Chondrocyte (in vitro differentiated cells): ENCODE measurements at places on chromosomes 12 and 14. TPM values are rescaled to one million over a fixed set of nuclear protein-coding genes. Genes with fewer than 3 reads are reported as not detected.

The FBXO33 gene
- total RNA-seq: 7.8 to 11.1 TPM (median 9.2 TPM) in 3 replicates

The EIF2S3B gene
- total RNA-seq: 0.56 to 1.5 TPM (median 1.3 TPM) in 3 replicates

- DNase-seq: no peak
Observed at GRCh38 chr12:119786539-119786938, 90.6 kb downstream of the CIT start.

DNA sequence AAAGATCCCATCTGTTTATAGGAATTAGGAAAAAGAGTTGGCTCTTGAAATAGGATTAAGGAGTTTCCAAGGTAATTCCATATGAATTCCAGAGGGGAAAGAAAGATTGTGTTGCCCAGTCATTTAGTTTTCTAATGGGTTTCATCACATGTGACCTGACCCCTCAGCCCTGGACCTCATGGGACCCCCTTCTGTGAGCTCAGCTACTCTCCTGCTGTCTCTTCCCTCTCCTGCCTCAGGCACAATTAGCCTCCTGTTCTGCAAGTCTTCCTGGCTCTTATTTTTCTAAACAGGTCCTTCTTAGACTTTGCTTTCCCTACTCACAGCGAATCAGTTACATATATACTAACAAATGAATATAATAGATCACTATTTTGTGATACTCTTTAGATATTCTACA, 237.7 kb downstream of the TRHDE start:
- DNase-seq: no peak

The UNG gene
- total RNA-seq: 13.6 to 23.7 TPM (median 15.2 TPM) in 3 replicates

DNA sequence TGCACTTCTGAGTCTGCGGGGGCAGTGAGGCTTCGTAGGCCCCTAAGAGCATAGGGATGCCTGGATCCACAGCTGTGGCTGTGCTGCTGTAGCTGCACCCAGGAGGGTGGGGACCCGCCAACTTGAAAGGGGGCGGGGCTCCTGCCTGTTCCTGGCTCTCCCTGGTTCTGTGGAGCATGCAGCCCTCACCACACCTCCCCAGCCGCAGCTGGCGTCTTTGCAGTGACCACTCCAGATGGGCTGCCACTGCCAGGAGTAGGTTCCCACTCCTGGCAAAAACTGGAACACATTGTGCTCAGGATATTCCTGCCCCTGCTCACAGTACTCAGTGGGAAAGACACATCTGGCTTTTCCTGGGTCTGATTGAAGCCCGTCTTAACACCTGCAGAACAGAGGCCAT, 35.8 kb downstream of the TIMELESS start:
- DNase-seq: no peak

- DNase-seq: no peak
Observed at GRCh38 chr12:112331886-112332285, 50.3 kb downstream of the HECTD4 start.

- no peak for DNase-seq
Observed at GRCh38 chr12:75641031-75641780, 129.8 kb upstream of the KRR1 start.

The KRT72 gene
- not detected in 3 replicates for total RNA-seq

DNA sequence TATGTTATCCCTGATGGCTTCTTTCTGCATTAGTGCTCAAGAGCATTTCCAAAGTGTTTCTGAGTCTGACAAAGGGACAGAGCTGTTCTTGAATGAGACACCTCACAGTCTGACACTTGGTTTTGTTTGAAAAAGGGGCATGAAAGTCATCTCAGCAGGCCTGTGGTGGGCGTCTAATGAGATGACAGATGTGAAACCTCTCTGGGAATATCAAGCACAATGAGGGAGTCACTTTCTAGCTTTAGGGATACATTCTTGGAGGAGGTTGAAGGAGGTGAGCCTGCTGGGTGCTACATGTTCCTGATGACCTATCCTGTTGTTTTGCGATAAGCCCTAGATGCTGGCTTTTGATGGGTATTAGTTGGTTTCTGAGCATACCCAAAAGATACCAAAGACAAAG, 290.5 kb downstream of the NUAK1 start:
- DNase-seq: no peak

DNA sequence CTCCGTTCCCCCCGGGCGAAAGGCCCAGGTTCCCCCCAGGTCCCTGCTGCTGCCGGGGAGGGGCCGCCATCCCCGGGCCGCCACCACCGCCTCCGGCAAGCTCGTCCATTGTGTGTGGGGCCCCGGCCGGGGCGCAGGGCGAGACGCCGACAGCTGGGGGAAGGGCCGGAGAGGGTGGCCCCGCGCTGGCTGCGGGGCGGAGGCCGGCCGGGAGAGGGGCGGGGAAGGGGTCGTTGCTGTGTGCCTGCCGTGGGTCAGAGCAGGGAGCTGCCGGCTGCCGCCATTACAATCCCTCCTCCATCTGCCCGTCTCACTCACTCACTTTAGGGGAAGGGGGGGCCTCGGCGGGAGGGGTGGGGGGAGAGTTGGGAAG, at the start of gene STRN3:
Gene STRN3 (minus strand): TSS at position 303 of the 373 bp plus-strand sequence. CDS start 194 bp downstream, at position 109.
- no peak for DNase-seq

DNA sequence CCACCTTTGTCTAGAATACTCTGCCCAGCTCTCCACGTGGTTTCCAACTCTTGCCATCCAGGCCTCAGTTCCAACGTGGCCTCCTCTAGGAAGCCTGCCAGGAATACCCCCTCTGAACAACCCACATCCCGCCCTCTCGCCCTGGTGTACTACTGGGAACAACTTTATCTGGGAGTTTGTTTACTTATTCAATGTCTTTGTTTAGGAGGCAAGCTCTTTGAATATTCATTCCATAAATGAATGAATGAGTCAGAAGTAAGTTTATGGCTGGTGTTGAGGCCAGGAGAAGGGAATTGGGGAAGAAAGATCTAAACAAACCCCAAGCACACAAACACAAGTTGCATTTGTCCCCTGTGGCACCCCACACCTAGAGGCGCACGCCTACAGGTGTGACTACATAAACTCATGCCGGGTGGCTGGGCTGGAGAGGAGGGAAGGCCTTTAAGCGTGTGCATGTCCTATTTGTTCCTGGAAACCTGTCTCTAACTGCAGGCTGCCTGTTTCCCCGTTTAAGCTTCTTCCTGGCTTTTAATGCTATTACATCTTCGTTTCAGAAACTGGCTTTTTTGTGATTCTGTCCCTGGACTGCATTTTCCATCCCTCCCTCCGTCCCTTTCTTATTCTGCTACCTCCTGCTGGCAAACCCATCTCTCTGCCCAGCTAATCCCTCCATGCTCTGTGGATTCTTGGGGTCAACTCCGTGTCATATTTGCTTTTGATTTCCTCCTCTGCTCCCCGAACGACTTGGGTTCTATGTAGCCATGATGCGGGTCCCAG, 57.9 kb downstream of the FZD10 start:
- no peak for DNase-seq

GRCh38 chr14:54791001-54791400, 111.6 kb downstream of the GCH1 start:
- no peak for DNase-seq

The FGF23 gene
- not detected in 3 replicates for total RNA-seq

DNA sequence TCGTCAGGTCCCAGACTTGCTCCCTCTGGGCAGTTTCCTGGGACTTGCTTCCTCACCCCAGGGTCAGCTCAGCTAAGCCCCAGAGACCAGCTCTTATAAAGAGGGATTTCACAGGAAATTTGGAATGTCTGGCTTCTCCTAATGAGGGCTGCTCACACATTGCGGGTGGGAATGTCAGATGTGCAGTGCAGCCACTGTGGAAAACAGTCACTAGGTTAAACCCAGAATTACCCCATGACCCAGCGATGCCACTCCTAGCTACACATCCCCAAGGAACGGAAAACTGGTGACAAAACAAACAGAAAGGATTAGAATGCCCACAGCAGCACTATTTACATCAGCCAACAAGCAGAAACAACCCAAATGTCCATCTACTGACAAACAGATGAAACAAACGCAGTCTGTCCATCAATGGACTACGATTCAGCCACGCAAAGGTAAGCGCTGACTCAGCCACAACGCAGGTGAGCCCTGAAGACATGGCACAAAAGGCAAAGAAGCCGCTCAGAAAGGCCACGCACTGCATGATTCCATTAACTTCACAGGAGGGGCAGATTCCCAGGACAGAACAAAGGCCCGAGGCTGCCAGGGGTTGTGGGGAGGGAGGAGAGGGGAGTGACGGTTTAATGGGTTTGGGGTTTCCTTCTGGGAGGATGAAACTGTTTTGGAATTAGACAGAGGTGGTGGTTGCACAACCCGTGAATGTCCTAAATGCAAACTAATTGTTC, 63.0 kb downstream of the NCOR2 start:
- DNase-seq: no peak
